ENCODE measurements at places on chromosomes 6 and 20.
A peak's percentile ranks its signal among the peaks of the same experiment; 100 is the strongest.

GRCh38 chr6:35522660-35523658 lies 10.3 kb upstream of the TULP1 start:
- DNase-seq: peak; percentile 90

DNA sequence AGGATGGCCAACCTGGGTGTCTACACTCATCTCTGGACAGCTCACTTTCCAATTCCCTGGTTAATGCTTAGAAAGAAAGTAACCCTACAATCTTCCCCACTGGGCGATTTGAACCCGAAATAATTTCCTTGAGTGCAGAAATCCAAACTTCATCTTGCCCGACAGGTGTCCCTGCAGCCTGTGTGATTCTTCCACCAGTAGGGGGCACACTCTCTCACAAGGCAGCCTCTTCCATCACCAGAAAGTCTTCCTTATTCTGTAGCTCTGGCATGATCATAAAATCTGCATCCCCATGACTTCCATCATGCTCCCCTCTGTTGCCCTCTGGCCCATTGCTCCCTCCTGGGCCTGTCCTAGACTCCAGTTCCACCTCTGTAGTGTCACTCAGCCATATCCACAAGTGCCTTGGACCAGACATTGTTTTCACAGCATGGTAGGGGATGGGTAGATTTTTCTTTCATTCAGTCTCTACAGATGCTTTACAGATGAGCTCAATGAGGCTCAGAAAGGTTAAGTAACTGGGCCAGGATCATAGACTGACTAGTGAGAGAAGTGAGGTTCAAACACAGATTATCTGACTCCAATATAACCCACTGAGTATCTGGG lies 170.4 kb upstream of the SPTLC3 start:
- no peak for DNase-seq

DNA sequence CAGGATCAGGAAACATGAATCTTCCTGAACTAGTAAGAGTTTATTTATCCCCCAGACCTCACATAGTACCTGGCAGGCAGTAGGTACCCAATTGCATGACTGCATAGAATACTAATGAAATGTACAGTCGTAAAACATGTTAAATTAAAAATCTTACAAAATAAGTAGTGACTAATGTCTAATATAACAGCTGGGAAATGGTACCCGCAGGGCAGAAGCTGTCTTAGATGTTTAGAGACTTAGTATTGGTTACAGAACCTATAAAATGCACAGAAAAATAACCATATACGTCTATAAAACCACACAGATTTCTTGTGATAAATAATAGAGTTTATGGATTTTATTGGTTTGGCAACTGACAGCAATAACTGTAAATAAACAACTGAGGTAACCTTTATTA lies 139.1 kb upstream of the GMDS start:
- no peak for DNase-seq

DNA sequence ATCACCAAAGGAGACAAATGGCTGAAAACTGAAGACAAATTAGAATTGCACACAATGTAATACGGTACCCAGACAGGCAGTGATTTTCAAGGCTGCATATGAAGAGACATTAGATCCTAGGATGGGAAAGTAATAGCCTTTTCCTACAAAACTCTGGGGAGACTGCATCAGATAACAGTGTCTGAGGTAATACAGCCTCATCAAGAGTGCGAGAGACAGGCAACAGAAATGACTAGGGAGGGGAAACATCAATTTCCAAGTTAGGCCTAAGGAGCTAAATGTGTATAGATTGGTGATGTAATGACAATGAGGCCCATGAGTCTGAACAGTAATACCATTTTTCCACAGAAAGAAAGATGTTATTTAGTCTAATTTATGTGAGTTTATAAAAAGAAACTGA lies 200.3 kb downstream of the HTR1B start:
- no peak for DNase-seq

GRCh38 chr20:51758978-51759544 lies 9.1 kb downstream of the ATP9A start:
- DNase-seq: peak; percentile 68

- no peak for DNase-seq
Observed at GRCh38 chr20:56442389-56443365, 25.8 kb upstream of the RTF2 start.

- no peak for DNase-seq
Observed at GRCh38 chr6:27206806-27207205, 40.7 kb upstream of the PRSS16 start.

DNA sequence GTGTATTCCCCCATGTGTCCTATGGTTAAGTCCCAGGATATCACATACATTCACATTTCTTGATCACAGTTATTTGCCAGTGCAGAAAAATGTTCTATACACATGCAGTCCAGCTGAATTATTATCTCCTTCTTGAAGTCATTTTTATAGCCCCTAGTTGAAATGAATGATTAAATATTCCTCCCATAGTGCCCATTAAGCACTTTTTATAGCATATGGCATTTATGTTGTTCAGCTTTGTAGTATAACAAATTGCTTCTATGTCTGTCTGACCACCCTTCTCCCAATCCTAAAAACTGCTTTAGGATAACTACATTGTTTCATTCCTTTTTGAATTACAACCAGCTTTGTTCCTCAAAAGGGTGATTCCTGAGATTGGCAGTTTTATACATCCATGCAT lies 123.5 kb downstream of the ADGRB3 start:
- DNase-seq: no peak

DNA sequence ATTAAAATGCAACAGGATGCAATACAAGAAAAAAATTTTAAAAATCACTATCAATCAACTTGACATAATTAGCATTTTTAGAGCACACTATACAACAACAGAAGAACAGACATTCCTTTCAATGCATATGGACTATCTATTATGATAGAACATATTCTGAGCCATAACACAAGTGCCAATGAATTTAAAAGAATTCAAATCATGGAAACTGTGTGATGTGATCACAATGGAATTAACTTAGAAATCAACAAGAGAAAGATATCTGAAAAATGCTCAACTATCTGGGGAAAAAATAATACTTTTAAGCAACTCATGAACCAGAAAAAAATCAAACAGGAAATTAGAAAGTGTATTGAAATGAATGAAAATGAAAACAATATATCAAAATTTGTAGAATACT lies 106.3 kb downstream of the ADTRP start:
- no peak for DNase-seq

DNA sequence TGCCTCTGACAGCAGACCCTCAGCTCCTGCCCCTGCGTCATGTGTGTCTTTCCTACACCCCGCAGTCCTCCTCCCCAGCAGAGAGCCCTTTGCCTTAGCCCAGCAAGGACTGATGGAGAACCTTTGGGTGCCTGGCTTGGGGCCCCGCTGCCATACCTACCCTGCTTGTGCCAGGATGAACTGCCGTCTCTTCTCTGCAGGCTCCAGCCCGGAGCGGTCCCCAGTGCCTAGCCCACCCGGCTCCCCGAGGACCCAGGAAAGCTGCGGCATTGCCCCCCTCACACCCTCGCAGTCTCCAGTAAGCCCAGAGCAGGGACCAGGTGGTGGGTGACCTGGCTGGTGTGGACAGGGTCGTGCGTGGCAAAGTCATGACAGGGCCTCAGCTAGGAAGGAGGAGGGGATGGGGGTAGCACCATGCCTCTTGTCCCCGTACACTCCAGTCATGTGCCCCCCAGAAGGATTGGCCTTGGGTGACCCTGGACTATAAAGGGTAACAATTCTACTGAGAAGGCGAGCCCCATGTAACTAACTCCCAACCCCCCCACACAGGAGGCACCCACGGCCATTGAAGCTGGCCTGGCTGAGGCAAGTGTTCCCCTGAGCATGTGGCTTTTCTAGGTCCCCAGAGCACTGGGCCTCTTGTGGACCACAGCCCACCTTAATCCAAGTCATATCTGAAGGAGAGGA lies 8.3 kb downstream of the HSPA12B start:
- DNase-seq: no peak

DNA sequence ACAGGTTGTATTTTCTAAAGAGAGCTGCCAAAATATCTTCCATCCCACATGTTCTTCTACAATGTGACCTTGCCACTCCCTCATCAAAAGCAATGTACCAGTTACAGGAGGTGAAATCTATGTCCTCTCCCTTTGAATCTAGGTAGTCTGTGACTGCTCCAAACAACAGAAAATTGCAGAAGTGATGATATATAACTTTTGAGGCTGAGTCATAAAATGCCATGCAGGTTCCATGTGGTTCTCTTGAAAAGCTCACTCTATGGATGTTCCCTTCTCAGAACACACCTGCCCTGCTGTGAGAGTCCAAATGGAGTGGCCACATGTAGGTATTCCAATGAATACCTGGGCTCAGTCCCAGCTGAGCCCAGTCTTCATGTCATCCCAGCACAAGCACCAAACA lies 16.9 kb upstream of the PHIP start:
- DNase-seq: no peak

- DNase-seq: no peak
Observed at GRCh38 chr6:29789176-29789575, 38.4 kb upstream of the HLA-G start.

GRCh38 chr6:27239258-27239657 lies 8.2 kb upstream of the PRSS16 start:
- DNase-seq: no peak

DNA sequence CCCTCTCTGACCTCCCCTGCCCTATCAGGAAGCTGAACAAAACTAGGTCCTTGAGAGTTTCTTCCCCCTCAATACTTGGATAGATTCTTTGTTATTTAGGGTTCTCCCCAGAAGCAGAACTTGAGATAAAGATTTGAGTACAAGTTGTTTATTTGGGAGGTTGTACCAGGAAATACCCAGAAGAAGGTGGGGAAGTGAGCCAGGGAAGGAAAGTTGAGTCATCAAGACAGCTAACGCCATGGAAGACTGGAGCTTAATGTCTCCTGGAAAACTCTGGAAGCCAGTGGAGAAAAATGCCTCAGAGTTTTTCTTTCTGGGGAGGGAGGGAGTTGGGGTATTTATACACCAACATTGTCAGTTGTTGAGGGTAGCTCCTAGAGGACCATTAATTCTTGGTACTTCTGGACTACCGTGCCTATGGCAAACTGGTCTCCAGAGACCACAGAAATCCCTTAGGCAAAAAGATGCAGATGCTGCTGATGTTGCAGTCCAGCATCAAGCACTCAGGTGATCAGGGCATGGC lies 102.6 kb upstream of the ZFP64 start:
- no peak for DNase-seq

GRCh38 chr6:28563430-28564095 lies 37.9 kb downstream of the GPX5 start:
- DNase-seq: no peak

DNA sequence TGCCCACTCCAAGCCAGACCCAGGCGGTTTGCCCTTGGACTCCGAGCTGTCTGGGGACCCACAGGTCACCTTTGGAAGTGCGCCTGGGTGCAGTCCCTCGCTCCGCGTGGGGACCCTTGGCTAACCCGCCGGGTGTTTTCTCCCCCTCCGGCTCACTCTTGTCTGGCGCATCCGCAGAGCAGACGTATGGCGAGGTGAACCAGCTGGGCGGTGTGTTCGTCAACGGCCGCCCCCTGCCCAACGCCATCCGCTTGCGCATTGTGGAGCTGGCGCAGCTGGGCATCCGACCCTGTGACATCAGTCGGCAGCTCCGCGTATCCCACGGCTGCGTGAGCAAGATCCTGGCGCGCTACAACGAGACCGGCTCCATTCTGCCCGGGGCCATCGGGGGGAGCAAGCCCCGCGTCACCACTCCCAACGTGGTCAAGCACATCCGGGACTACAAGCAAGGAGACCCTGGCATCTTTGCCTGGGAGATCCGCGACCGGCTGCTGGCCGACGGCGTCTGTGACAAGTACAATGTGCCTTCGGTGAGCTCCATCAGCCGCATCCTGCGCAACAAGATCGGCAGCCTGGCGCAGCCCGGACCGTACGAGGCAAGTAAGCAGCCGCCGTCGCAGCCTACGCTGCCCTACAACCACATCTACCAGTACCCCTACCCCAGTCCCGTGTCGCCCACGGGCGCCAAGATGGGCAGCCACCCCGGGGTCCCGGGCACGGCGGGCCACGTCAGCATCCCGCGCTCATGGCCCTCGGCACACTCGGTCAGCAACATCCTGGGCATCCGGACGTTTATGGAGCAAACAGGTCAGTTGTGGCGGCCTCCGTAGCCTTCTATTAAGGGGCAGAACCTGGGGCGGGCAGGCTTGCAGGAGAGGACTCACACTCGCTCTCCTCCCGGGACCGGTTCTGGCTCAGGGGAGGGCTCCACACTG lies 1.1 kb downstream of the PAX1 start:
- DNase-seq: no peak

DNA sequence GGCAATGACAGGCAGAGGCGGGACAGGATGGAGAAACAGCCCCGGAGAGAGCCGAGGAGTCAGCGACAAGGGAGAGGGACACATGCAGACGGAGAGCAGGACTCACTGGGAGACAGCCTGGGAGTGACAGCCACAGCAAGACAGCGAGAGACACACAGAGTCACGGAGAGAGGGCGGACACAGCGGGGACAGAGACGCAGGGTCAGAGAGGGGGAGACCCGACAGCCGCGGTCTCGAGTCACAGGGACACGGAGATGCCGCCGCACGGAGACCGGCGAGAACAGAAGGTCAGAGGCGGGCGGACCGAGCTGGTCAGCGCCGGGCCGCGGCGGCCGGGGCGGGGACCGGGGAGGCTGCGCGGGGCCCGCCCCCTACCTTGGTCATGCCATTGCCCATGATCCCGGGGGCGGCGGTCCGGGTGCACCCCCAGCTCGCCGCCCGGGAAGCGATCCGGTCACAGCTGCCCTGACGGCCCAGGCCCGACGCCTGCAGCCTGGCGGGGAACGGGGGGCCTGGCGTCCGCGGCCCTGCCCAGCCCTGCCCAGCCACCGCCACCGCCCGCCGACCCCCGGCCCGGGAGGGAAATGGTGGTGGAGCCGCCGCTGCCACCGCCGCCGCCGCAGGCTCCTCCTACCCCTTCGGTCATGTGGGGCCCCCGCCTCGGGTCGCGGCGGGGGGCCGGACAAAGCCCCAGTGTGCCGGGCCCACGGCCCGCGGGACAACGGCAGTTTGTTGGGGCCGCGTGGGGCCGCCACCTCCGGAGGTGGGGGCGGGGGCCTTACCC lies at the start of the genes DUSP15 and TTLL9:
TSS of gene DUSP15 (minus strand) at position 586 of the 784 bp plus-strand sequence. CDS start at position 396, 190 bp downstream.
TSS of gene TTLL9 (plus strand) at position 693 of the 784 bp plus-strand sequence. CDS start 493 bp downstream, outside the sequence.
- DNase-seq: peak; percentile 31

DNA sequence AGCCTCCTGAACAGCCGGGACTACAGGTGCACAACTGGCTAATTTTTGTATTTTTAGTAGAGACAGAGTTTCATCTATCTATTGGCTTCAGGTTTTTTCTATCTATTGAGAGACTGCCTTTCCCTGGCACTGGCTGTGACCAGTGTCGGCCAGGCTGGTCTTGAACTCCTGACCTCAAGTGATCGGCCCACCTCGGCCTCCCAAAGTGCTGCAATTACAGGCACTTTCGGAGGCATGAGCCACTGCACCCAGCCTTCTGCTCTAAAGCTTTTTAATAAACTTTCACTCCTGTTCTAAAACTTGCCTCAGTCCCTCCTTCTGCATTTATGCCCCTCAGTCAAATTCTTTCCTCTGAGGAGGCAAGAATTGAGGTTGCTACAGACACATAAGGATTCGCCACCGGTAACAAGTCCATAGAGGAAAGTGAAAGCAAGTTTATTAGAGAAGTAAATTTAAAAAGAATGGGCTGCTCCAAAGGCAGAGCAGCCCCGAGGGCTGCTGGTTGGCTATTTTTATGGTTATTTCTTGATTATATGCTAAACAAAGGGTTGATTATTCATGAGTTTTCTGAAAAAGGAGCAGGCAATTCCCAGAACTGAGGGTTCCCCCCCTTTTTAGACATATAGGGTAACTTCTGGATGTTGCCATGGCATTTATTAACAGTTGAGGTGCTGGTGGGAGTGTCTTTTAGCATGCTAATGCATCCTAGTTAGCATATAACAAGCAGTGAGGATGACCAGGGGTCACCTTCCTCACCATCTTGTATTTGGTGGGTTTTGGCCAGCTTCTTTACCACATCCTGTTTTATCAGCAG lies 44.8 kb upstream of the RNGTT start:
- no peak for DNase-seq

GRCh38 chr6:4017834-4018170 lies 61.1 kb downstream of the FAM217A start:
- DNase-seq: peak; percentile 10

- DNase-seq: no peak
Observed at GRCh38 chr6:35209081-35209480, 4.7 kb upstream of the SCUBE3 start.

All from AG08395 (cell line).